ENCODE measurements at places on chromosomes 7 and 10.

DNA sequence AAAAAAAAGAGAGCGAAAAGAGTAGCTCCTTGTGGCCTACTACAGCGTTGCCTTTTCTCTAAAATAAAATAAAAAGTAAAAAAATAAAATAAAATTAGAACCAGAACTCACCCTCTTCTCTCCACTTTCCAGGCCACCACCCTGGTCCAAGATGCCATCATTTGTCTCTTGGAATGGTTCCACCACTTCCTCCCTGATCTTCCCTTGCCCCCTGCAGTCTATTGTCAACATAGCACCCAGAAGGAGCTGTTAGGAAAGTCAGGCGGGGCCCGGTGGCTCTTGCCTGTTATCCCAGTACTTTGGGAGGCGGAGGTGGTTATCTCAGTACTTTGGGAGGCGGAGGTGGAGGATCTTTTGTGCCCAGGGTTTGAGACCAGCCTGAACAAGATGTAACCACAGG lies 7.6 kb upstream of the GRID2IP start:
- DNase-seq: no peak

DNA sequence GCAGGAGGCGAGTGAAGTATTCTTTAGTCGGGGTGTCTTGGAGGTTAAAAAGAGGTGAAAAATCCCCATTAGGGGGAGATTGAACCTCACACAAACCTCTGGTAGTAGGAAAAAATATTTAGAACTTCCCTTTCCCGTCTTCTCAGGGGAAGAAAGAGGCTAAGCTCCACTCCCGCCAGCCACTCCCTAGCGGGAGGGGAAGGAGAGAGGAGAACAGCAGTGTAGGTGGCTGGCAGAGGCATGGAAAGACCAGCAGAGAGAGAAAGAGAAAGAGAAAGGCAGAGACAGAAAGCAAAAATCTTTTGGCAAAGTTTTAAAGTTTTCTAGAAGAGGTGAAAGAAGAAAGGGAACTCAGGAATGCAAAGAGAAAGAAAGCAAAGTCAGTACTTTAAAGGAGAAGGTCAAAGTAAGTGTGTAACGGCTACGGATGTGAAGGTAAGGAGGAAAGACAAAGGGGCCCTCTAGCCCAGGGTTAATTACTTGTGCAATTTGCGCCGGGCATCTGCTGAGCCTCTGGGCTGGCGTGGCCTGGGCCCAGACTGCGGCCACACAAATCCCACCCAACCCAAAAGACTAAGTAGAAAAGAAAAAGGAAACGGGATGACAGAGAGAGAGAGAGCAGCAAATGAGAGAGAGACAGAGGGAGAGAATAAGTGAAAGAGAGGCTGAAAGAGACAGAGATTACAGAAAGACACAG lies 72.3 kb upstream of the ZNF746 start:
- DNase-seq: no peak

DNA sequence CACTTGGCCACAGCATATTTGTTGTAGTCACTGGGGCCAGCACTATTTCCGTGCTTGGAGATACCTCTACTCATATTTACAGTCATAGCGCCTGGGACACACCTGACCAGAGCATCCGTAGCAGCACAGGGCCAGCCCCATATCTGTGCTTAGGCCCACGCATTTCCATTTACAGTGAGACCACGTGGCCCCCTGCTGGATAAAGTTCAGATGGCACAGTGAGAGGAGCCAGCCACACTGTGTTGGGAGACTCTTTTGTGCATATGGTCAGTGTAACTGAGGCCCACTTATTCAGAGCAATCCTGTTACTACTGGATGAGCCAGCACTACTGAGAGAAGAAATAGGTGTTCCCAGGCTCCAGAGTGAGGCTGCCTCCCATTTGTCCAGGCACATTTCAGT lies 455.3 kb downstream of the REEP3 start:
- no peak for DNase-seq

DNA sequence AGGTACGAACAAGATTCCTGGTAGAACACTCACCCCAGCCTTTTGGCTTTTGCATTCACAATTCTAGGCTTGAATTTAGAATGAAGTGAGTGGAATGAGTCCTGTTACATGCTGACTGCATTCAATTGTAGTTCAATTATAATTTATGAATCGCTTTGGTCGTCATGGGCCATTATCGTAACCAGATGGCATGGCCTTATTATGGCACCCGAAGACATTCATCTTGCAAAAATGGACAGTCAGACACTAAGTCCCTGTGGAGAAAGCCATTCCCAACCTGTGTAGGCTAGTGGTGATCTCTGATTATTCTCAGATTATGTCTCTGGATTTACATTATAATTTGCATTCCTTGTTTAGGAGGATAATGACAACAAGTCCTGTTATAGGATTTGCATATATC lies 292.4 kb upstream of the NPSR1 start:
- no peak for DNase-seq

DNA sequence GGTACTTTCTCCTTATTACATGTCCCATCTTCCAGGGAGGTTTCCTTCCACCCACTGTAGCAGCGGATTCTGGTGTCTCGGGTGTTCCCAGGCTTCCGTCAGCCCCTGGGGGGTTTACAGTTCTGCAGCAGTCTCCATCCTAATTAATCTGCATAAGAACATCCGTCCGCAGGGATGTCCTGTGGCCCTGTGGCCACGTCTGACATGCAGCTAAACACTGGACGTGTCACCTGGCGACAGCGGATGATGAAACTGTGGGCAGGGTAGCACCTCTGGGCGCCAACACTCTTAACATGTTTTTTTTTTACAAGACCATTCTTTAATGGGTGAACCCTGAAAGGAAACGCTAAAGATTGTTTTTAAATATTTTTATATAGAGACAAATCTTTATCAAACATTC lies 58.2 kb downstream of the DIP2C start:
- no peak for DNase-seq

DNA sequence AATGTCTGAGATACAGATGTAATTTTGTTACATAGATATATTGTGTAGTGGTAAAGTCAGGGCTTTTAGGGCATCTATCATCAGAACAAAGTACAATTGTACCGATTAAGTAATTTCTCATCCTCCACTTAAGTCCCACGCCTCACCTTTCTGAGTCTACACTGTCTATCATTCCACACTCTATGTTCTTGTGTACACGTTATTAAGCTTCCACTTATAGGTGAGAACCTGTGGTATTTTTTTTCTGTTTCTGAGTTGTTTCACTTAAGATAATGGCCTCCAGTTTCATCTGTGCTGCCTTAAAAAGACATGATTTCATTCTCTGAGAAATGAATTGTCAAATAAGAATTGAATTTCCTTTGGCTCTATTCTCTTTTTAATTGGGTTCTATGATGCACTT lies 15.5 kb upstream of the OSBPL3 start:
- no peak for DNase-seq

DNA sequence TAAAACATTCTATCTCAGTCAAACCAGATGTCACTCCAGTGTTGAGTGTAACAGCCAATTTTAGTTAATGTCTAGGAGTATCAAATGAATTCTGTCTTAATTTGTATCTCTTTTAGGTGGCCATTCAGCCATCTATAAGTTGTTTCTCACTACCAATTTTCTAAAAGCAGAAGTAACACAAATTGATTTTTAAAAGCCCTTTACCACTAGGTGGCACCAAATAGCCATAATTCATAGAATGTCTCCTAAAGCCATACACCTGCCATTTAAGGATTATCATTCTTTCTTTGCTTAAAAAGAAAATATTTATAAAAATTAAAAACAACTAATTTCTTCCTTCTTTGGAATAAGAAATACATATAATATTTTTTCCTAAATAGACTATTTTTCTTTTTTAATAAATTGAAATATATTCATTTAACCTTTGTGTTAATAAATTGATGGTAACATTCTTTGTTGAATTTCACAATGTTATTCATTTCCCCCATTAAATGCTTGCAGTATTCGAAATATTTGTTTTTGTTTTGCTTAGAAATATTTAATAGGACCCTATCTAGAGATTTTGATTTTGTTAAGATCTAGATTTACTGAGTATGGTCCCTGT lies 107.8 kb upstream of the PPP1R3A start:
- no peak for DNase-seq

GRCh38 chr7:4119848-4120247 lies 562.2 kb upstream of the FOXK1 start:
- no peak for DNase-seq

GRCh38 chr7:154581251-154581890 lies 421.6 kb downstream of the PAXIP1 start:
- DNase-seq: no peak

DNA sequence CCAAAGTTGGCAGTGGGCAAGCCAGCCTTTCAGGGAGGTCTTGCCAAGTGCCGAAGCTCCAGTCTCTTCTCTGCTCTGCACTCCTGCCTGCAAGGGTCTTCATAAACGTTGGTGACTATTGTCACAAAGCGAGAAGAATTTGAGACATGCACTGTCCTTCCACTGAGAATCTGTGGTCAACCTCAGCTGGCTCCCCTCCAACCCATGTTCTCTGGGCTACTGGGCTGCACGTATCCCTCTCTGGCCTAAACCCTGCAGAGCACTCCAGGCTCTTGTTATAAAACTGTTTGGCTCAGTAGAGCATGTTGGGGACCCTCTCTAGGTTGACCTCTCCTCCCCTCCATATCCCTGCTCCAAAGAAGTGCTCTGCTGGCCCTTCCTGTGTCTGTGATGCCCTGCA lies 260.4 kb upstream of the NFE2L3 start:
- no peak for DNase-seq
